ENCODE measurements at places on chromosomes 4 and X. TPM values are rescaled to one million over a fixed set of nuclear protein-coding genes. Genes with fewer than 3 reads are reported as not detected.

GRCh38 chr4:118732591-118733330 is 47.6 kb downstream of the METTL14 start:
- H3K36me3 ChIP-seq, result peaks cover 31% of the 10 kb centered on the region
- DNase-seq, result no peak
- peaks cover 25% of the 10 kb centered on the region for H3K4me1 ChIP-seq
- H3K27ac ChIP-seq, result peak overlapping the region; percentile 46
- no peaks in the 10 kb centered on the region for H3K27me3 ChIP-seq

DNA sequence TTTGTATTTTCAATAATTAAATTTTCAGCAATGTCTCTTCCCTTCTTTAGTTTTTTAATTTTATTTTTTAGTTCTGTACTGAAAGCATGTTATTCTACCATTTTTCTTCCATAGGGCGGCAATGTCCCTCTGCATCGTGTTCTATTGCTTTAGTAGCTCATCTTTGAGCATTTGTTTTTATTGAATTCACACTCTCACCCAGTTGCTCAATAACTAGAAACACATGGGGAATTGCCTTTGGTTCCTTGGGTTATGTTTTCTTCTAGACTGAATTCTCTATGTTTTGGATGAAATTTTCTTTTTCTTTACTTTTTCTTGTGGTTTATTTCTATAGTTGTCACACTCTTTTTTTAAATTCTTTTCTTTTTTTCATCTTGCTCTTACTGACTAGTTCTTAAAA is 233.8 kb upstream of the LDB2 start:
- no peak for DNase-seq
- no peaks in the 10 kb centered on the region for H3K36me3 ChIP-seq
- H3K27ac ChIP-seq, result no peak overlapping the region
- no peaks in the 10 kb centered on the region for H3K4me1 ChIP-seq

GRCh38 chr4:84632092-84632491 is 49.2 kb downstream of the CDS1 start:
- no peaks in the 10 kb centered on the region for H3K36me3 ChIP-seq
- H3K4me1 ChIP-seq, result no peaks in the 10 kb centered on the region
- H3K27ac ChIP-seq, result no peak overlapping the region
- no peak overlapping the region for H3K4me3 ChIP-seq

DNA sequence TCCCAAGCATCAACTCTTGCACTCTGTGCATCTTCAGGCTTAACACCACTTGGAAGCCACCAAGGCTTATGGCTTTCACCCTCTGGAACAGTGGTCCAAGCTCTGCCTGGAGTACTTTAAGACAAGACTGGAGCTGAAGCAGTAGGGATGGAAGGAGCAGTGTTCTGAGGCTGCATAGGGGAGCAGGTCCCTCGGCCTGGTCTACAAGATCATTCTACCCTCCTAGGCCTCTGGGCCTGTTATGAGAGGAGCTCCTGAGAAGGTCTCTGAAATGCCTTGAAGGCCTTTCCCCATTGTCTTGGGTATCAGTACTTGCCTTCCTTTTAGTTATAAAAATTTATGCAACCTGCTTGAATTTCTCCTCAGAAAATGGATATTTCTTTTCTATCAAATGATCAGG is 286.7 kb downstream of the CPXCR1 start:
- H3K4me3 ChIP-seq, result no peak overlapping the region
- H3K4me1 ChIP-seq, result no peaks in the 10 kb centered on the region
- no peaks in the 10 kb centered on the region for H3K27me3 ChIP-seq
- H3K27ac ChIP-seq, result no peak overlapping the region

- H3K4me1 ChIP-seq, result no peaks in the 10 kb centered on the region
- no peak overlapping the region for H3K4me3 ChIP-seq
- H3K27me3 ChIP-seq, result no peaks in the 10 kb centered on the region
These were observed 200.7 kb downstream of the TLL1 start for GRCh38 chr4:166073783-166074182.

GRCh38 chrX:19372547-19373331 is 29.0 kb downstream of the PDHA1 start:
- no peak for DNase-seq
- H3K27ac ChIP-seq, result no peak overlapping the region
- H3K36me3 ChIP-seq, result no peaks in the 10 kb centered on the region
- H3K4me3 ChIP-seq, result peak overlapping the region; percentile 42

DNA sequence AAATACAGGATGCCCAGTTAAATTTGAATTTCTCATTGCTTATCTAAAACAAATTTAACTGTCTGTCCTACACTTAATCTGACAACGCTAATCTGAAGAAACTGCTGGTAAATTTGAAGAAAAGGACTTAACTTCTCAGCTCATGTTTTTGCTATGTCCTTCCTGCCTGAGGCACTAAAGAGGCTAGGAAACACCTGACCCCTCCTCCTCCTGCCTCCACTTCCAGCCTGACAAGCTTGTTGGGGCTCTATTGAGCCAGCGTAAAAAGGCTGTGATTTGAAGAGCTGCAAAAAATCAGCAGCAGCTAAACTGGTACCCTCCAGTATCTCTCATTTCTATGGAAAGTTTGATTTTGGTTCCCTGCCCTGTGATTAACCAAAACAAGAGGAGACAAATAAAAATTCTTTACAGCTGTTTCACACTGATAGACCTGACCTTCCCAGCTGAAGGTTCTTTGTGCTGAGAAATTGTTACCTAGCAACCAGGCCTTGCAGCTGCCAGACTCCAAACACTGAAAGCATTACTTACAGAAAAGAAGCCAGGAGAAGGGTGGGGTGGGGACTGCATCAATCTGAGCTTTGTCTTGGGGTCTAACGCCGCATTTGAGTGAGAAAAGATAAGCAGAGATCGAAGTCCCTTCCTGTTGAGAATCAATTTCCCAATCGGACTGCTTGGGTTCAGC is 35.0 kb downstream of the DCX start:
- no peak overlapping the region for H3K27ac ChIP-seq
- H3K4me3 ChIP-seq, result no peak overlapping the region

DNA sequence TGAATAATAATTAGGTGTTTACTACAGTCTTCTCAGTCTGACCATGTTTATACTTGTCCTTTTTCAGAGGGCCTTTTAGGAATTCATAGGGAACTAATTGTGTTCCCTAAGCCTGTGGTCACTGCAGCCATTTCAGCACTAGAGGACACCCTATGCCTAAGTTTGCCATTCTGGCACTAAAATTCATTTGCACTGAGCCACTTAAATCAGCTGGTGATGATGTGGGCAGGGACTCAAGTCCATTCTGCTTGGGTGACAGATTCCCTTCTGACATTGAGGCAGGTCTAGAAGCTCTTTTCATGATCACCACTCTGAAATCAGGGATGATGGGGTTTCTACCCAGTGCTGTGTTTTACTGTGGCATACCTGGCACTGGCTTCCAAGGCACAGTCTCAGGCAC is 1178.9 kb upstream of the DIAPH2 start:
- no peak for DNase-seq
- no peak overlapping the region for H3K27ac ChIP-seq
- H3K27me3 ChIP-seq, result no peaks in the 10 kb centered on the region
- no peaks in the 10 kb centered on the region for H3K4me1 ChIP-seq
- H3K4me3 ChIP-seq, result no peak overlapping the region

GRCh38 chr4:41660352-41660751 is 88.2 kb downstream of the PHOX2B start:
- H3K4me1 ChIP-seq, result no peaks in the 10 kb centered on the region
- no peak for DNase-seq
- no peak overlapping the region for H3K27ac ChIP-seq
- H3K27me3 ChIP-seq, result peaks cover 8% of the 10 kb centered on the region

GRCh38 chr4:98656886-98657285 is 1.5 kb downstream of the TSPAN5 start:
- H3K27ac ChIP-seq, result peak overlapping the region; percentile 88
- H3K4me3 ChIP-seq, result peak overlapping the region; percentile 93
- peaks cover 62% of the 10 kb centered on the region for H3K4me1 ChIP-seq
- H3K27me3 ChIP-seq, result no peaks in the 10 kb centered on the region
- peaks cover 9% of the 10 kb centered on the region for H3K36me3 ChIP-seq
- no peak for DNase-seq

- H3K4me1 ChIP-seq, result peaks cover 13% of the 10 kb centered on the region
- peaks cover 2% of the 10 kb centered on the region for H3K27me3 ChIP-seq
- no peaks in the 10 kb centered on the region for H3K36me3 ChIP-seq
- no peak for DNase-seq
- H3K4me3 ChIP-seq, result no peak overlapping the region
These were observed 341.7 kb downstream of the PPP3CA start for GRCh38 chr4:101005659-101006058.

DNA sequence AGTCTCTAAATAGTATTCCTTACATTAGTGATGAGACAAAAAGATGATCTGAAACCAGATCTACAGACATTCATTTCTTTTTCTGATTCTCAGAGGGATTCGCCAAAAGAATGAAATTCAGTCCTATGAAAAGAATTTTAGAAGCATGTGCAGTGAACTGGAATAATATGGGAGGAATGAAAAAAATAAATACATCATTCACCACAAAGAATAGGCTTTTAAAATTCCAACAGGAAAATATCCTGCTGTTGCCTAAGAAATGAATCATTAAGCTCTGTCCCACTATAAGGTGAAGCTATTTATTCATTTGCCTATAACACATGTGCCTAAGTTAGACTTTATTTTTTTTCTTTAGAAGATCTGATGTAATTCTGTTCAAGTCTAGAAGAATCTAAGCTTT is 165.9 kb downstream of the IL15 start:
- H3K4me3 ChIP-seq, result no peak overlapping the region
- no peaks in the 10 kb centered on the region for H3K36me3 ChIP-seq
- H3K27me3 ChIP-seq, result peaks cover 3% of the 10 kb centered on the region
- no peaks in the 10 kb centered on the region for H3K4me1 ChIP-seq
- H3K27ac ChIP-seq, result no peak overlapping the region

DNA sequence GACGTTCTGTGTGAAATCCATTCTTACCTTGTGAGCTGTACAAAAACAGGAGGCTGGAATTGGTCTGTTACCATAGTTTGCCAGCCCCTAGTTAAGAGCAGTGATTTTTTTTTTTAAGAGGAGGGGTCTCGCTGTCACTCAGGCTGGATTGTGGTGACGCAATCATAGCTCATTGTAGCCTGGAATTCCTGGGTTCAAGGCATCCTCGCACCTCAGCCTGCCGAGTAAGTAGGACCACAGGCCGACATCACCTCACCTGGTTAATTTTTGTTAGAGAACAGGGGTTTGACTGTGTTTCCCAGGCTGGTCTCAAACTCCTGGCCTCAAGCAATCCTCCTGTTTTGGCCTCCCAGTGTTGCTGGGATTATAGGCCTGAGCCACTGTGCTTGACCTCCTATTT is 7.5 kb downstream of the USP9X start:
- H3K27me3 ChIP-seq, result no peaks in the 10 kb centered on the region
- no peak overlapping the region for H3K4me3 ChIP-seq
- peaks cover 21% of the 10 kb centered on the region for H3K36me3 ChIP-seq
- DNase-seq, result no peak

DNA sequence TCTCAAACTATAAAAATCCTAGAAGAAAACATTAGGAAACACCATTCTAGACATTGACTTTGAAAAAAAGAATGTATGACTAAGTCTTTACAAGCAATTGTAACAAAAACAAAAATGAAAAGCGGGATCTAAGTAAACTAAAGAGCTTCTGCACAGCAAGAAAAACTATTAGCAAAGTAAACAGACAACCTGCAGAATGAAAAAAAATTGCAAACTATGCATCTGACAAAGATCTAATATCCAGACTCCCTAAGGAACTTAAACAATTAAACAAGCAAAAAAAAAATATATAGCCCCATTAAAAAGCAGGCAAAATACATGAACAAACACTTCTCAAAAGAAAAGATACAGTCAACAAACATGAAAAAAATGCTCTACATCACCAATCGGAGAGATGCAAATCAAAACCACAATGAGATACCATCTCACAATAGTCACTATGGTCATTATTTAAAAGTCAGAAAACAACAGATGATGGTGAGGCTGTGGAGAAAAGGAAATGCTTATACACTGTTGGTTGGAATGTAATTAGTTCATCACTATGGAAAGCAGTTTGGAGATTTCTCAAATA is 168.1 kb downstream of the EPHA5 start:
- H3K36me3 ChIP-seq, result no peaks in the 10 kb centered on the region
- no peak overlapping the region for H3K4me3 ChIP-seq
- H3K27me3 ChIP-seq, result no peaks in the 10 kb centered on the region
- H3K27ac ChIP-seq, result no peak overlapping the region
- H3K4me1 ChIP-seq, result no peaks in the 10 kb centered on the region
- no peak for DNase-seq

IBSP gene
- total RNA-seq, result not detected

MAGEA6 gene
- total RNA-seq, result not detected

CLDN22 gene
- not detected for total RNA-seq

RENBP gene
- total RNA-seq, result 14.2 TPM

CCDC110 gene
- total RNA-seq, result not detected

Measured in activated CD4-positive, alpha-beta T cell treated with anti-CD3 and anti-CD28 coated beads, Interleukin-2, amount 10 ng/mL, durations not matched to agents 7 days and 5 days (primary cell).